ENCODE measurements at places on chromosomes 4 and X.

GRCh38 chr4:29756966-29757365, 963.2 kb upstream of the PCDH7 start:
- no peak for DNase-seq

GRCh38 chr4:108581083-108581482, 39.3 kb upstream of the RPL34 start:
- no peak for DNase-seq

DNA sequence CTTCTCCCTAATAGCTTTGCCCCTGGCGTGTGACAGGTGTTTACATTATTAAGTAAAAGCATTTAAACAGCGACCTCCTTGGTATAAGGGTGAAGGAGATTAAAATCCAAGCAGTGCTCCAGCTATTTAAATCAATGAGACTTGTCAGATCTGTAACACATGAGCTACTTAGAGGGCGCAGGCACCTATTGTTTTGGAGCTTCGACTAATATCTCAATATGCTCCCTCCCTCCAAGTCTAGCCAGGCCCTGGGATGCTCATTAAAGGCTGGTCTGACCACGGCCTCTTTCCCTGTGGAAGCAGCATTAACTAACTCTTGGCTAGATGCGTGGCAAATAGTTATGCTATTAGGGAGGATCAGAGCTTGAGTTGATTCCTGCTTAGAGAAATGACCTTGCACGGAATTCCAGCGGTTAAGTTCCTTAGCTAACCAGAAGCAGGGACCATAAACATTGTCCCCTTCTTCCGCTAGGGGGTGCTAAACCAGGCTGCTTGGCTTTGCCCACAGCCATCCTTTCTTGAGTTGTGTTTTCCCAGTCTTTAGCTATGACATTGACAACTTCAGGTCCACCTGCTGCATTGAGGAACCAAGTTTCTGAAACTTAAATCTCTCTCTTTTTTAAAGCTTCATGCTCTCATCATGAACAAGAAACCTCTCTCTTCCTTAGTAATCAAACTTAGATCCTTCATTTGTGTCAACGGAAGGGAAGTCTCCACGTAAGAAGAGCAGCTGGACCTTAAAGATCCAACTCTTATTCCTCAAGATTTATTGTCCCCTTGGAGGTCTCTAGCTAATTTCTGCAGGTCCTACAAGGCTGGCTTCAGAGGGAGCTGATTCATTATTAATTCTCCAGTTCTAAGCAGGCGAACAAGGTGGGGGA, 80.7 kb upstream of the IGFBP7 start:
- DNase-seq: peak; percentile 47

GRCh38 chrX:18769812-18770573, 62.5 kb downstream of the PPEF1 start:
- DNase-seq: no peak

DNA sequence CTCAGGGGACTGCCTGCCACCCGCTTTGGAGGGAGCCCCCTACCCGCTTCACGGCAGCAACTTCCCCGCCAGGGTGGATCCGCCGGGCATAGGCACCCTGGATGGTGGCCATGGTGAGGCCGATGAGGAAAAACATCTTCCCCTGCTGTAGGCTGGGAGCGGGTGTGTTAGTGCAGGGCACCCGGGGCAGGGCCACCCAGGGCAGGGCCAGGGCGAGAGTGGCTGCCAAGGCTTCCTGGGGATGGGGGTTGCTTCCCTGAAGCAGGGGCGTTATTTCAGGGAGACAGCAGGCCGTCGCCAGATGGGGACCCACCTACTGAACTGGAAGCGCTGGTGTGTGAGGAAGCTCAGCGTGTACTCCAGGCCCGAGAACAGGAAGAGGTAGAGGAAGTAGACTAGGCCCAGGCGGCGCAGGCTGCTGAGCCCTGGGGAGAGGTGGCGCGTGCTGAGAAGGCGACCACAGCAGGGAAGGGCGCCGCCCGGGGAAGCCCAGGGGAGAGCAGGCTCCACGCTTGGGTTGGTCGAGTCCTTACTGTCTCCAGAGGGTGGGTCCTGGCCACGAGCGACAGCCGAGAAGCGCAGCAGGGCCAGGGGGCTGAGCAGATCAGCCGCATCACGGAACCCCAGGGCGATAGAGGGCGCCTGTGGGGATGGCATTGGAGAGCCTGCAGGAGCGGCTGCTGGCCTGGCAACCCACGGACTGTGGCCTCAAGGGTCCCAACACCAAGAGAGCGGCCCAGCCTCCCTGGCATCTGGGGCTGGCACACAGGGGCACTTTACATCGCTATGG, 31.5 kb downstream of the NOP14 start:
- DNase-seq: no peak

GRCh38 chr4:15737255-15737654, 34.4 kb downstream of the BST1 start:
- no peak for DNase-seq

- DNase-seq: no peak
Observed at GRCh38 chrX:138995458-138995857, 283.9 kb upstream of the FGF13 start.

DNA sequence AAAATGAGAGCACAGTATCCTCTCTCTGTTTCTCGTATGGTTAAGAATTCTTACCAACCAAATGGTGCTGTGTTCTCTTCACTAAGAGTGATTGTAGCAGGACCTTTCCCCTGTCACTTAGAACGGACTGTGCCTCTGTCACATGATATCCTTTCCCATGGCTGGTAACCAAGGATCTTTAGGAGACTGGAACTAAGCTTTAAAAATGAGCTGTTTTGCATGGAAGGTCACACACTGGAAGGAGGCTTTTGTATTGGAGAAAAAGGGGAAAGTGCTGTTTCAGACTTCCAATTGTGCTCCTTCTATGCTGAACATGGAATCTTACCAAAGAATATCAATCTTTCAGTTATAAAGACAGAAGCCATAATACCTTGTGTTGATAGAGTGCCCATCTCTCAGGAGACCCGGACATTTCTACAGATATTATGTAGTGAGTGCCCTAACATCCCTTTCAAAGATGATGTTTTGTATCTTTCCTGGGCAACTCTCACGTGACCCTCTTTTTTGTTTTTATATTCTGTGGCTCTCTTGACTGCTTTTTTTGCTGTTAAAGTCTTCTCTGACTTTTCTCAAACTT, 148.6 kb downstream of the SLC4A4 start:
- DNase-seq: peak; percentile 17

- DNase-seq: no peak
Observed at GRCh38 chr4:6044276-6044675, 26.0 kb upstream of the C4orf50 start.

- no peak for DNase-seq
Observed at GRCh38 chrX:148363471-148364235, 136.8 kb upstream of the AFF2 start.

- no peak for DNase-seq
Observed at GRCh38 chrX:2442694-2443093, 58.1 kb downstream of the DHRSX start.

- DNase-seq: no peak
Observed at GRCh38 chr4:73609706-73610105, 10.5 kb downstream of the RASSF6 start.

- no peak for DNase-seq
Observed at GRCh38 chrX:149650162-149650561, 18.6 kb upstream of the TMEM185A start.

DNA sequence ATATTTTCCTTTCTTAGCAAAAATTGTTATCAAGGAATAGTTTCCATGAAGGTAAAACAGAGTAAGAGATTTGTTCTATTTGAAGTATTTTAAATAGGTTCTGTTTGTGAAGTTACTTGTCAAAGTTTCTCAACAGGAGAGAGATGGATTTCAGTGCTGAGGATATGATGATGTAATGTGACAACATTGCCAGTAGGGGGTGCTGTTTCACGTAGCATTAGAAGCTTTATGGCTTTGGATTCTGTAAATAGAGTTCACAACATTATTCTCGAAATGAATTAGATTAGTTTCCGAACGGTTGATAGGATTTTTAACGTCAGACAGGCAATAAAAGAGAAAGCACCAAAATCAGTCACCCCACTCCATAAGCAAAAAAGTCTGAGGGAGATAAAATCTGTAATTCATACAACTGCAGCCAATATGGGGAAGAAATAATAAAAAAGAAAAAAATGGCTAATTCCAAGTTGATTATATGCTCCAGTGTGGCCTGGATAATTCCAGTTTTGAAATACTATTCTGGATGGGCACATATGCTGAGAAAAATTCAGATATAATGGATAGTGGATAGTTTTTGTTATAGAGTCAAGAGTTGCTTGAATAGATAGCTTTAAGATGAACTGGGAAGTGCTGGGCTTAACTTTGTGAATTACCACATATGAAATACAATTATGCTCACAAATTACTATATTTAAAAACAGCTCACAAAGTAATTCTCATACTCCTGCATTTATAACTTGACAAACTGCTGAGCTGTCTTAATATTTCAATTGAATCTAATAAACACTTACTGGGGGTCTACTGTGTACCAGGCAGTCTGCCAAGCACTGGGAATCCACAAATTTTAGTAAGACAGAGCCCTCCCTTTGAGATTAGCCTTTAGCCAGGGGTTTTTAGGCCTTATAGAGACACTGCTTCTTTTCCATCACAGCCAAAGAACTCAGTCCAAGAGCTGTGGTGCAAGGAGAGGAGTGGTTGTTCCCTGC, 109.1 kb downstream of the GPAT3 start:
- peak; percentile 54 for DNase-seq
